Glutamatergic neuron (in vitro differentiated cells): ENCODE measurements at places on chromosomes 6 and 20. TPM values are rescaled to one million over a fixed set of nuclear protein-coding genes. Genes with fewer than 3 reads are reported as not detected.

Gene SLC44A4
- not detected for total RNA-seq

DNA sequence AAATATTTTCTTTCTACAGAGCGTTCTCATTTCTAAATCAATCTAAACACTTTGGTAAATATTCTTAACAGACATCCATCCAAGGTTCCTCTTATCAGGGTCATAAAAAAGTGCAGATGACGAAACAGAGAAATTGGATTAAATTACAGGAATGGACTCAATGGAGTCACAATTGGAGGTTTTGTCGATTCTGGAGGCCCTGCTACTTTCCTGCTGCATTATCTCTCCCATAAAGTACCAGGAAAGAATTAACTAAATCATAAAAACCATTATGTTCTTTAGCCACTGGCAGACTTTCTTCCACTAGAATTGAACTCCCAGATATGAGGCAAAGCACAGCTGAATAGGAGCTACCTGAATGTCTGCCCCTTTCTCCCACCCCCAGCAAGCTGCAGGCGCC is 610.6 kb downstream of the HDGFL1 start:
- no peak for DNase-seq

DNA sequence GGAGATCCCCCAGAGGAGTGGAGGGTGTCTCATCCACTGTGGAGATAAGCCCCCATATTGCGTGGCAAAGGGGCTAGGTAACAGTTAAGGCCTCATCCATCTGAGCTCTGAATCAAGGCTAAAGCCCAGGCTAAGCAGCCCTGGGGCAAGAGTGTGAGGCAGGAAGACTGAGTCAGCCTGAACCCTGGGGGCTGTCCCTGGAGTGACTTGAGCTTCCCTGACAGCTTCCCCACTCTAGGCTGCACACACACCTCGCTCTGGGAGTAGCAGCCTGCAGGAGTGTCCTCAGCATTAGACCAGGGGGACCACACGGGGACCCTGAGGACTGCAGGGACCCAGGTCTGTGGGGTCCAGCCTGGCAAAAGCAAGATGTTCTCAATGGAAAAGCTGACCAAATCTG is 27.9 kb downstream of the UBD start:
- DNase-seq = no peak

Gene VWA7
- 3.2 TPM for total RNA-seq

Gene COL9A3
- 78.7 TPM for total RNA-seq

Gene CDH22
- 7.9 TPM for total RNA-seq

Gene GSTA2
- total RNA-seq = not detected

GRCh38 chr6:145262771-145263170 is 472.5 kb downstream of the EPM2A start:
- DNase-seq = no peak

DNA sequence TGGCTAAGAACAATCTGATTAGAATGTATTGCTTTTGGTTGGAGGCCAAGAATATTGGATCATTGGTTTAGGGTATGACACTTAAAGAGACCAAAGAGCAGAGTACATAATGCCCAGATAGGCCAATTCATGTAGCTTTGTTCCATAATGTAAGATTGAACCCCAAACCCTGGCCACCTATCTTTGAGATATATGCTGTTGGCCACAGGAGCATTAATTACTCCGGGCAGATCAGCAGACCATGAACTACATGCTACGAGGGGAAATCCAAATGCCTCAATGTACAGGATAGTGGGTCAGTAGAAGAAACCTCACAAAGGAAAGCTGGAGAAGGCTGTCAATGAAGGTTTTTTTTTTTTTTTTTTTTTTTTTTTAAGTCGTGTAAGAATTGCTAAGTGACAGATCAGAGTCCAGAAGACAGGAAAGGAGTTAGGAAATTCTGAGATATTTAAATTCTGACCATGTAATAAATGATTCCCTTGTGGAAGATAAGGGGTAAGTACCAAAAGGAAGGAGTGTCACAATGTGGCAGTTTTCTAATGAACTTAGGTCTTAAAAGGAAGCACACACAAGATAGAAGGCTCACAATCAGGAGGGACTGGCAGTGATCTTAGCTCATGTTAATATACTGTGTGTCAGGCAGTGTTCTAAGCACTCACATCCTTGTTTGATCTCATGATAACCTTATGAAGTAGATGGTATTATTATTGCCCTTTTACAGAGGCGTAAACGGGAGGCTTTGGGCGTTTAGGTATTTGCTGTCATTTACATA is 61.4 kb downstream of the CARMIL1 start:
- DNase-seq = no peak

Gene C20orf202
- not detected for total RNA-seq

Gene TGM3
- not detected for total RNA-seq

DNA sequence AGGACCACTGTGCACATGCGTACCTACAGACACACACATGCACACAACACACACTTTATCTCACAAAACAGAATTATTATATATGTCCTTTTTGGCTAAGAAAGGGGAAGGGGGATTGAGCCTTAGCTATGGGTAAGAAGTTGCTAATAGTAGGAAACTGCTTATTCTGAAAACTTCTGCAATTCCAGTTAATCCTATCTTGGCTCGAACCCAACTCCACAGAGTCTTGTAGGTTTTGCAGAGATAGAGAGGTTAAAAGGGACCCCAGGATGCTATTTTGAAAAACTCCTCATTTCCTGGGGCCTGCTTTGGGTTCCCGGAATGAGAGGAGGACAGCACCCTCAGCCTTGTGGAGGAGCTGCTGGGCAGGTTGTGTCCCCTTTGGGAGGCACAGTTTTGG is 233.8 kb downstream of the CLIC5 start:
- no peak for DNase-seq

Gene RIOK1
- 24.9 TPM for total RNA-seq

GRCh38 chr6:11467364-11467763 is 70.2 kb upstream of the TMEM170B start:
- no peak for DNase-seq

- DNase-seq = no peak
Observed at GRCh38 chr6:118281291-118281690, 266.8 kb upstream of the PLN start.

Gene PROKR2
- 0.86 TPM for total RNA-seq

Gene ELOVL4
- total RNA-seq = 37.2 TPM

DNA sequence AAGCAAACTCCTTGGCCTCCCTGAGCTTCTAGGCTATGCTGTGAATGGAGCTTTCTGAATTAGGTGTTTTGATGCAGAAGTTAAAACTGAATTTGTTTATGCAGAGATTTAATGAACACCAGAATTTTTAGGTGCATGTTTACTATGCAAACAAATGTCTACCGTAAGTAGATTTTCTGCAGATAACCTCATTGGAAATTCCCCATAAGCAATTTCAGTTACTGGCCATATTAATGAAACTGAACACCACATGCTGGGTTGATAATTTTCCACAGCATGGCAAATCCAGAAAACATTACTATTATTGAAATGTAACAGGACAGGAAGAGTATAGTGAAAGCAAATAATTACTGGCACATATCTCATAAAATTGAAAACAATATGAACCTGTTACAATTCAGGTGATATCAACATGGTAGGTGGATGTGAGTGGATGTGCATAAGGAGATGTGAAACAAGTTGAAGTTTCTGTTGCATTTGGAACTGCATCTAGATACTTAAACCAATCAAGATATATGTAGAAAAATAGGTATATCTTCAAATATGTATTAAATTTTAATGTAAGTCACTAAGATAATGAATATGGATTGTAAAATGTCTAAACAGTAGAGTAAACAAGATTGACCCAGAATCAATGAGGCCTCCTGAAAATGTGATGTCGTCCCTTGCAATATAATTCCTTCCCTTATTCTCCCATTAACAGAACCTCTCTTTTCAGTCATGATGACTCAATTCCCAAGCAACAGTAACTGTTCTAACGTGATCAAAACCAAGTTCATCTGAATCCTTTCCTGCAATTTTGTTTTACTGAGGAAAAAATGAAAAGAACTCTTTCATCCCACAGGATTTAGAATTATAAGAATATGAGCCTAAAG is 11.0 kb downstream of the PTCHD4 start:
- DNase-seq = no peak

- no peak for DNase-seq
Observed at GRCh38 chr6:129124347-129124746, 241.4 kb downstream of the LAMA2 start.

- no peak for DNase-seq
Observed at GRCh38 chr6:135604035-135604860, 106.7 kb upstream of the AHI1 start.

GRCh38 chr6:133995758-133996157 is 42.7 kb downstream of the TBPL1 start:
- DNase-seq = no peak

GRCh38 chr20:48538856-48539255 is 288.9 kb downstream of the PREX1 start:
- no peak for DNase-seq

DNA sequence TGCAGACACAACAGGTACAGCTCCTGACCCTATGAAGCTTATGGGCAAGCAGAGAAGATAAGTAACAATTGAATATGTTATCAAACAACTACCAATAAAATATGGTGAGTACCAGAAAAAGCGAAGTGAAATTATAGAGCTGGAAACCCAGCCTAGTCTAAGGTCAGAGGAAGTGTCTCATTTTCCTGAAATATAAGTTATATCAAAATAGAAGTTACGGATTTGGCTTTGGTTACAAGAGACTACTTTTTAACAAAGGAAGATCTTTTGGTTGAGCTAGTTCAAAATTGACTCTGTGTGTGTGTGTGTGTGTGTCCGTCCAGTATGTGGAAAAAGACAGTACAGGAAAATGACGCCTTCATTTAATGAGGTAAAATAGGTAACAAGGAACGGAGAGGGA is 8.9 kb downstream of the STX11 start:
- no peak for DNase-seq
